NCI-H1092 treated with DMSO at 0.1 percent for 48 hours (cell line): ENCODE measurements at places on chromosomes 3 and 15.

DNA sequence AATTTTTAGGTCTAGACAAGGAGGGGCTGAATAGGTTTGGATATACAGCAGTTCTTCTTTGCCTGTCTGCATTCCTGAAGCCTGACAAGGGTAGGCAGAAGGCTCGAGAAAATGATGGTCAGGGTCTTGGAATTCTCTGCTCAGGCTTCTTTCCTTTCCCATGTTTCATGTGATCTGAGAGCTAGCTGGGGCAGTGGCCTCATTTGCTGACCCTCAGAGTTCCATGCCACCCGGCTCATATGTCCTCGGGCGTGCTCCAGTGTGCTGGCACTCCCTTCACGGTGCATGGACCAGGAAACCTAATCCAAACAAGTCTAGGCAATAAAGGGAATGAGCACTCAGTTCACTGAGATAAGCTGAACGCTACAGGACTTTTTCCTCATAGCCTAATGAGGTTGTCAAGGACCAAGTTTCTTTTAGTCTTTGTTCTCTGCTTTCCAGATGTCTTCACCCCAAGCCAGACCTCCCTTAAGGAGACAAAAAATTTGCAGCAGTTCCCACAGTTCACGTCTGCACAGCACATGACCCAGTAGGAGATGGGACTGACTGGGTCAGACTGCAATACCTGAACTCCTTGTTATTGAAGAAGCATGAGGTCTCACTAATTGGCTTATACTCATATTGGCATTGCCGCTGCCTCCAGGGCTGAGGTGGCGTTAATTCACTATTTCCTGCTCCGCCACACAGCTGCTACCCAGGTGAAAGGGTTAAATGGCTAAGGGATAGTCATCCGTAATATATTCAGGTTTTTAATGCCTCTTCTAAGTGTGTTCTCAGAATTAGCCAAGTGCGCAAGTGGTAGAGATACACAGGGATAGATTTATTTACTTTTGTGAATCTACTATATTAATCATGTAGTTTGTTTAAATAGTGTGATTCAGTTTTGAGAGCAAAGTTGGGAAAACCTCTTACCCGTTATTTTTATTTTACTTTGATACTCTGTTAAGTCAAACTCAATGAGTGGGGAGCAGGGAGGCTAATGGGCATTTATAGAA is 15.3 kb upstream of the RTP4 start:
- no peak for DNase-seq

DNA sequence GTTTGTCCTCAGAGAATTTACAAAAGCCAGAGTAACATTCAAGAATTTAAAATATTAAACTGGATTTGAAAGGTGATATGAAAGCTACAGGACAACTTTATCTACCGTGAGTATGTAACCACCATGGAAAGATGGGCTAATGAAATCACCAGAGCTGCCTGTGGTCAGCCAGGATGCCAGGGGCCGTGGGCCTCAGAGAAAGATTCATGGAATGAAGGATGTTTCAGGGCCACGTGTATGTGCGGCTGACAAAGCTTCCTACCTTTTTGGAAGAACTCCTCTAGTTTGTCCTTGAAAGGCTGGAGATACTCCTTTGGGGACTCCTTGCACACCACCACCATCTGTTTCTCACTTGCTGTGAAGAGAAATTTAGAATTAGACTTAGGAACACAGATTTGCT is 138.9 kb downstream of the GREM1 start:
- no peak for DNase-seq

GRCh38 chr15:44094781-44095180 is 100.3 kb downstream of the FRMD5 start:
- DNase-seq, result no peak

GRCh38 chr3:139571711-139572110 is 32.2 kb upstream of the RBP1 start:
- DNase-seq, result no peak

DNA sequence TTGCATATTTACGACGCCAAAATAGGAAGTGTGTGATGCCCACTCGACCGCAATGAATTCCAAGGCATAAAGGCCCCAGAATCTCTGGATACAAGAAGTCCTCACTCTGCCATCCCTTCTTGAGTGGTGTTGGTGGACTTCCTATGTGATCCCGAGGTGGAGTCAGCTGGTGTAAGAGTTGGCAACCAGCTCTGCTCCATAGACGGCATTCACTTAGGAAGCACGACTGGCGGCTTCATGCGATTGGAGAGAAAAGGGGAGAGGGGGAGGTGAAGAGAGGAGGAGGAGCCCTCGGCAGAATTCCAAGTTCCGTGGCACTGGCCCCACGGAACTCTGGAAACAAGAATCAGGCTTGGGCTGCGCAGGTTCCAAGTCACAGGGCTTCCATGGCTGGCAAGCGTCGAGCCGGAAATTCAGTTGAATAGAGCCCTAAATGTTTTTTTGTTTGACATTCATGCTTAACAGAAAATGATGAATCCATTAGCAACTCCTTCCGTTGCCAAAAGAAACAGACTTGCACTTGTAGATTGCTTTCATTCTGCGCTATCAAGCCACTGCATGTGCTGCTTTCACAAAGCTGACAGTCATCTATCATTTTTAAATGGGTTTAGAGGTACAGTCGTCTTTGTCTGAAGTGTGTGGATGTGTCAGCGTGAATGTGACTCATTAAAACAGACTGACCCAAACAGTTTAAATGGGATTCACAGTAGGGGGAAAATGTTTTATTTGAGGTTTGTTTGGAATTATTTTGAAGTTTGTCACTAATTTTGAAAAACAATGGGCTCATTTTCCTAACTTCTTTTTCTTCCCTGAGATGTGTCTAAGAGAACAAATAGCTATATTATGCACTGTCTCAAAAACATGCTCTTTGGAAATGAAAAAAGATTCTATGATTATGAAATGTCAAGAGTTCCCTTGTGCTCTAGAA is 428.3 kb upstream of the ATP11B start:
- DNase-seq, result peak; percentile 99

- no peak for DNase-seq
Observed at GRCh38 chr3:73556520-73557372, 68.0 kb downstream of the PDZRN3 start.

DNA sequence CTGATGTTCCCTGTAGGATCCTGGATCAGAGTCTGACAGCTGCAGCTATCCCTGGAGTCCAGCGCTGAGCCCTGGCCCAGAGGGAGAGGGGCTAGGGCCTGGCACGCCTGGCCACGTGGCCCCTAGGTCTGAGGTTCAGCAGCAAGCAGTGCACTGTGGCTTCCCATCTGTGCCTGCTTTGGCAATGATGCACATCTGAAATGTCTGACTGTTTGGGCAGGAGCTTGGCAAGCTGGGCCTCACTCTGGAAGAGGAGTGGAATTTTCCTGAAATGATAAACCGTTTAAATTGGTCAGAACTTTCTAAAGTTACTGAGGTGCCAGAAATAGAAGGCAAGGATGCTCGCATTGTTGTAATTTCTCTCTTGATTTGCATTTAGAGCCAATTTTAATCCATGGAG is 48.8 kb upstream of the MRPS22 start:
- no peak for DNase-seq

DNA sequence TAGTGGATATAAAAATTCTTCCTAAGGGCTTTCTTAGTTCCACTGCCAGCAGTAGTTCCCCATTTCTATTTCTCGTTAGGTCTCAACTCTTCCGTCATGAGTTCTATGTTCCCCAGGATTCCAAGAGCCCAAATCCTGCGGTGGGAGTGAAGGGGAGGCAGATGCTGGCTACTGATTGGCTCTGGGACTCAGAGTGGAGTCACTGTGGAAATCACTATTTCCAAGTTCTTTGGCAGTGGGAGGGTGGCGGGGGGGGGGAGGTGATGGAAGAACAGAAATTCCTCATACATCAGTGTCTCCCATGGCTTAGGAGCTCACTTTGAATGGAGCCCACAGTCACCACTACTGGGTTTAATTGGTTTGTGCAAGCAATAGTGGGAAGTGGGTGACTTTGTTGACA is 5.6 kb downstream of the CCR1 start:
- DNase-seq, result no peak

DNA sequence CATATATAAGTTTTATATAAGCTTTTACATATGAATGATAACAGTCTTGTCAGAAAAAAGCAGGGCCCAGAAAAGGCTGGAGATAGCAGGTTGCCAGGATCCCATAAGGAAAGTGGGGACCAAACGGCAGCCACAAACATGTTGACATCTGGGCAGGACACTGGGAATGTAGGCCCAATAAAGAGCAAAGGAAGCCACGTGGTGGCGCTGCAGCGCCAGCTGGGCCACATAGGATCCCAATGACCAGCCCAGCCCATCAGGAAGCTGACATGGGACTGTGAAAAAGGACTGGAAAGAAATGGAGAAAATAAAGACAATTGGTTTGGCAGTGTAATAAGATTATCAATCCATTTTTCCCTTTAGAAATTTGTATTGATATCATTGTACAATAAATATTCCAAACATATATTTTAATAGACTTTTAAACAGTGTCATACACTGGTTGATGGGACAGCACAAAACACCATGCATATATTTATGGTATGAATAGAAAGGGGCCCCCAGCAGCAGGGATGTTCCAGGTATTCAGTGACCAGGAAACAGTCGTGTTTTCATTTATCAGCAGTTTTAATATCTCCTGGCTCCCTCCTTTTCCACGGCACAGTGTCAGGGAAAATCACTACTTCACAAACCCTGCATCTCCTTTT is 89.0 kb upstream of the STRIT1 start:
- DNase-seq, result peak; percentile 29

DNA sequence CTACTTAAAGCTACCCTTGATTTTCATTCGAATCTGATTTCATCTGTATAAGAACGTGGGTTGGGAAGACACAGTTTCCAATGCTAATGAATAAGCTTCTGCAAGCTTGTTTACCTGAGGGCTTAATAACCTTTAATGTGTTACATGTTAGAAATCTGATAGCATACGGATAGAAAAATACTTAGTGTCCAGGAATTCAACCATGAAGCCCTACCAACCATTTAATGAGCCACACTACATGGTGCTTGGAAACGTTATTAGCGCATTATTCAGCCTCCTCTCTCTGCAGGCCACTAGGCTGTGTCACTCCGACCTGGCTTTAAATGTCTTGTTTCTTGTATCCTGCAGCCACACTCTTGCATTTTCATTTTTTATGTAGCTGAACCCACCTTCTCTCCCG is 1.6 kb downstream of the FAM81A start:
- DNase-seq, result no peak

DNA sequence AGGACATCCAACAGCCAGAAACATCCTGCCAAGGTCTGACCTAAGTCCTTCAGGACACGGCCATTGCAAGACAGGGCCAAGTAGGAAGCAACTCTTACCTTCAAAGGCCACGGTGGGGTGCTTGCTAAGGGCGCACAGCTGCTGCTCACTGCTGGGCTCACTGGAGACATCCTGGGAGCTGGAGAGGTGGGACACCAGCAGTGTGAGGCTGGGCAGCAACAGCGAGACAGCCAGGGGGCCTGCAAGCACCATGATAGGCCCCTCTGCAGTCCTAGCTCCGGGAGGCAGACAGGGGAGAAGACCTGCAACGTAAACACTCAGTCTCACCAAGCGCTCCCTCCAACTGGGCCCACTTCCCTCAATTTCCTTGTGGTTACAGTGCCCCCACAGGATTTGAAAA is 79.2 kb downstream of the SEMA5B start:
- peak; percentile 72 for DNase-seq

GRCh38 chr3:16406579-16406978 is 106.9 kb downstream of the RFTN1 start:
- no peak for DNase-seq

DNA sequence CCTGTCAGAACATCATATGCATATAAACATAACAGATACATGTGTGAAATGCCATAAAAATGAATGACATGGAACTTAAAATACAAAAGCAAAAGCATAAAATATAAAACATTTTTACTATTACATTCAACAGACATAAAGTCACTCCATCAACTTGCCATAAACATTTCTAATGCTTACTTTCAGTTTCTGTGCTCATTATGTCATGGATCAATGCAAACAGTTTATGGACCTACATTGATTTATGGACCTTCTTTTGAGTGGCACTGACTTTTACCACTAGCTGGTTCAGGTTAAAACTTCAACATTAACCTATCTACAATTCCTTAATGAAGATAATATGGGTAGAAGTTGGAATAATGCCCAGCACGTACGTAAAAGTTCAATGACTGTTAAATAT is 577.4 kb upstream of the LMCD1 start:
- DNase-seq, result no peak

DNA sequence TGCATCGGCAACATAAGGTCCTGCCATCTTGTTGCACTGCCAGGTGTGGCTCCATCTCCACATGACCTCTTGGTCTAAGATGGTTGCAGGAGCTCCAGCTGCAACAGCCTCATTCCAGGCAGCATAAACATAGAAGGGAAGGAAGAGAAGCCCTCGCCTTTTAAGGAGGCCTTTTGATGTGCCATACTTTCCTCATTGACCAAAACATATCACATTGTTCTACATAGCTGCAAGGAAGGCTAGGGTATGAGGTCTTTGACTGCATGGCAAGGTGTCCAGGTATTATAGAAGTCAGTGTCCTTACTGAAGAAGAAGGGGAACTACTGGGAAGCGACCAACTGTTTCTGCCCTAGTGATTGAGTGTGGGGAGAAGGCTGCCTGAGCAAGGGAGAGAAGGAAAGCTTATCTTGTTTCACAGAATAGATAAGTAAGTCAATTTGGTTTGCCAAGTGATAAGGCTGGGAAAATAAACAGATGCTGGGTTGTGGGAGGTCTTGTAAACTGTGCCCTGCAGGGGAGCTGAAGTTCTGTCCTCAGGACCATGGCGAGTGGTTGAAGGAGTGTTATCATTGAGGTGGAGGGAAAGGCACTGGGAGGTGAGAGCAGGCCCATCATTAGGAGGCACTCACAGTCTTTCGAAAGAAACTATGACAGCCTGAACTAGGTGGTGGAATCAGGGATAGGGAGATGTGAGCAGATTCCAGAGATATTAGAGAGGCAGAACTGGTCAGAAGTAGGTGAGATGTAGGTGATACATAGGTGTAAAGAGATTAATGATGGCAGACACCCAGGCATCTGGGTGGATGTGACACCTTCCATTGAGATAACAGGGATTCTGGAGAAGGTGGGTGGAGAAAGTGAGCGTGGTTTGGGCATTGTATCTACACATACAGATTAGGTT is 93.8 kb upstream of the IGF1R start:
- DNase-seq, result no peak

DNA sequence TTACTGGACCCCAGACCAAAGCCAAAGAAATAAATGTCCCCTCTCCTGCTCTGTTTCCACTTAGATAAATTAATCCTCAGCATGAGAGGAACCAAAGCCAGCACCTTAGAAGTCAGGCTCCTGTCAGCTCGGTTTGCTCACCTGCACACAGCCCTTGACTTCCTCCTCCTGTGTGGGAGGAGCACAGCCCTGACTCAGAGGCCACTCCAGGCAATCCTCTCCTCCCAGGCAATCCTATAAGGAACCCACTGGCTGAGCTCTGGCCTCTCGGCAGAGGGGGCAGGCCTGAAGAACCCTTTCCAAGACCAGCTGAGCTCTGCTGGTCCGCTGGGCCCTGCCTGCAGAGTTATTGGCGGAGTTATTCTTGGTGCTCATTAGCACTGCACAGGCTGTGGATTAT is 30.8 kb downstream of the LIPC start:
- no peak for DNase-seq

GRCh38 chr3:101963902-101964362 is 114.6 kb downstream of the NFKBIZ start:
- DNase-seq, result no peak

DNA sequence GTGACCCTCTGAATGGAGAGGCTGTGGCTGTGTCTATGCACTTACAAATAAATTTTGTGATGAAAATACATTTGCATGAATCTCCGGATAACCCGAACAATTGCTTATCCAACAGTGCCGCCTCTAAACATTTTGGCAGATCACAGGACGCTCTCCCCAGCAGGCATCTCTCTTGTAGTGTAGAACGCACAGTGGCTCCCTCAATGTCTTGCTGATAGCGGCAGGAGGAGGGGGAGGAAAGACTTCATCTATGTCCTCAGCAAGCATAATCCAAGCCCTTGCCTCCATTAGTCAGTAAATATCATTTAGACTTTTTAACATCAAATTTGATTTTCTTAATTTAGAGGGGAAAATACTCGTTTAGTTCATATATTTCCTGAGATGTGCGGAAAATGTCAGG is 318.1 kb upstream of the IGF1R start:
- no peak for DNase-seq
